ENCODE measurements at places on chromosomes 7 and 10. TPM values are rescaled to one million over a fixed set of nuclear protein-coding genes. Genes with fewer than 3 reads are reported as not detected.

The FASTK gene
- total RNA-seq = 24.6 TPM

The SFTPA1 gene
- total RNA-seq = not detected

The GJC3 gene
- not detected for total RNA-seq

The WDR86 gene
- 51.1 TPM for total RNA-seq

The CAMK2B gene
- 76.7 TPM for total RNA-seq

The NIPSNAP2 gene
- 42.8 TPM for total RNA-seq

The APBB1IP gene
- total RNA-seq = 0.98 TPM

The AKR1B15 gene
- not detected for total RNA-seq

Data from temporal lobe (tissue), 4 donors.